ENCODE measurements at places on chromosomes 5 and 9. TPM values are rescaled to one million over a fixed set of nuclear protein-coding genes. Genes with fewer than 3 reads are reported as not detected.

TAF1L gene
- not detected for total RNA-seq

TSTD2 gene
- 11.6 TPM for total RNA-seq

SCGB3A2 gene
- total RNA-seq = not detected

FSTL4 gene
- 6.0 TPM for total RNA-seq

TXNDC8 gene
- not detected for total RNA-seq

STKLD1 gene
- 0.73 TPM for total RNA-seq

Data from A549 treated with dexamethasone at 1 μM for 4 hours (cell line).